ENCODE measurements at places on chromosomes 16 and 17. TPM values are rescaled to one million over a fixed set of nuclear protein-coding genes. Genes with fewer than 3 reads are reported as not detected.

GRCh38 chr17:42493319-42493718 lies 34.6 kb downstream of the ATP6V0A1 start:
- no peak for ATAC-seq

DNA sequence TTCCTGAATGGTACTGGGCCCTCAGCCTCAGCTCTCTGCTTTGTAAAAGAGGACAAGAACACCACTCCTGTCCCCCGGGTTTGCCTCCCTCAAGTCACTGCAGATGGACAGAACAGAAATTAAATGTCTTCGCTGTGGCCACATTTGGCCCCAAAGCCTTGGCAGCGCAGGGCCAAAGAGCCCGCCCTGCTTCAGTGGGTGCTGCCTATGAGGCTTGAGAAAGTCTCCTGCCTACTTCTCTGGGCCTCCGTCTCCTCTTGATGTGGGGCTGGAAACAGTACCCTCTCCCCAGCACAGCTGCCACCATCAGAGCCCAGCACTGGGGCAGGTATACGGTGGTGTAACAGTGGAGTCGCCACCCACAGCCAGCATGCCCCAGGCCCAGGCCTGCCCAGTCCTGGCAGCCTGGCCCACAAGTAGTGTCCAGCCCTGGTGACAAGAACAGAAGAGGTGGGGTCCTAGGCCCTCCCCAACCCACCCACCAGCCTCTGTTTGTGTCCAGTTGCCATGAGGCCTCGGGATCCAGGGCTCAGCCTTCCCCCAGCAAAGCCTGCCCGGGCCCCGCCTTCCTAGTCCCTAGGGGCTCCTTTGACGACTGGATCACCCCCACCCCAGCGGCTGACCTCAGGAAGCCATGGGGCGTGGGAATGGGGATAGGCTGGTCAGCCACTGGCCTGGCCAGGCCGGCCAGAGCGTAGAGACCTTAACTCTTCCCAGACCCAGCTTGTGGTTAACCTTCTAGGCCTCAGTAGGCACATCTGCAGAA lies 3.9 kb upstream of the TPPP3 start:
- no peak for ATAC-seq

The NUDT7 gene
- 5.5 TPM for total RNA-seq

DNA sequence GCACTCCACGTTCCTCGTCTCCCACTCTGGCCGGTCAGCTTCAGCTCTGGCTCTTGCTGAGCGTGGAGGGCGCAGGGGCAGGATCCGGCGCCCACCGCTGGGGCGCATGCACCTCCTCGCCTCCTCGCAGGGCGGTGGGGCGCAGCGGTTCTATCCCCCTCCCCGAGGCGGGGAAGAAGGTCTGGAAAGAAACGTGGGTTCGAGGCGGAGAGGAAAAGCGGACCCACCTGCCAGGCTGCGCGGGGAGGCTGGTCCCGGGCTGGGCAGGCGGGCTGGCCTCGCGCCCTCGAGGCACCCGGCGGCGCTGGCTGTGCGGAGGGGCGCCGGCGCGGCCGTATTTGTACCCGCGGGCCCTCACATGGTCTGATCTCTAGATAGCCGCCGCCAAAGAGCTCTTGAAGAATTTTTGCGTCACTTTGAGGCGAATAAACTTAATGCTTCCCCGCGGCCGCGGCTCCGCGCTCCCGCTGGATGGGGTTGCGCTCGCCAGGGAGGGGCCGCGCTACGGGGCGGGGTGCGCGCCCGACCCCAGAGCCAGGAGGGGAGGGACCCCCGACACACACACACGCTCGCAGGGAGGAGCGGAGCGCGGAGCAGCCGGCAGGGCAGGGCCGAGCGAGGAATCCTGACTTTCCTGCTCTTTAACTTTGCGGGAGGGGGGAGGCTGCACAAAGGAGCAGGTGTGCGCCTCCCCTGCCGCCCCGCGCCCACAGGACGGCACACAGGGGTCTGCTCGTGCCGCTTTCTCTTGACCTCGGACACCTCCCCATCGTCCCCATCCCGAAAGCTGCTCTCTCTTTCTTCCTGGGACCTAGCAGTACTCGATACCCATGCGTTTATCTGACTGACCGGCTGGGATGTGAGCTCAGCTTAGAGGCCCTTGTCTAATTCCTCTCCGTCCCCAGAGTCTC lies at the start of gene SLC6A4:
Gene SLC6A4, minus strand, starts transcription at position 312 of the 911 bp plus-strand sequence. CDS start 13,739 bp downstream, outside the sequence.
- ATAC-seq: peak; percentile 14

GRCh38 chr16:74094514-74094913 lies 202.1 kb upstream of the PSMD7 start:
- ATAC-seq: no peak

DNA sequence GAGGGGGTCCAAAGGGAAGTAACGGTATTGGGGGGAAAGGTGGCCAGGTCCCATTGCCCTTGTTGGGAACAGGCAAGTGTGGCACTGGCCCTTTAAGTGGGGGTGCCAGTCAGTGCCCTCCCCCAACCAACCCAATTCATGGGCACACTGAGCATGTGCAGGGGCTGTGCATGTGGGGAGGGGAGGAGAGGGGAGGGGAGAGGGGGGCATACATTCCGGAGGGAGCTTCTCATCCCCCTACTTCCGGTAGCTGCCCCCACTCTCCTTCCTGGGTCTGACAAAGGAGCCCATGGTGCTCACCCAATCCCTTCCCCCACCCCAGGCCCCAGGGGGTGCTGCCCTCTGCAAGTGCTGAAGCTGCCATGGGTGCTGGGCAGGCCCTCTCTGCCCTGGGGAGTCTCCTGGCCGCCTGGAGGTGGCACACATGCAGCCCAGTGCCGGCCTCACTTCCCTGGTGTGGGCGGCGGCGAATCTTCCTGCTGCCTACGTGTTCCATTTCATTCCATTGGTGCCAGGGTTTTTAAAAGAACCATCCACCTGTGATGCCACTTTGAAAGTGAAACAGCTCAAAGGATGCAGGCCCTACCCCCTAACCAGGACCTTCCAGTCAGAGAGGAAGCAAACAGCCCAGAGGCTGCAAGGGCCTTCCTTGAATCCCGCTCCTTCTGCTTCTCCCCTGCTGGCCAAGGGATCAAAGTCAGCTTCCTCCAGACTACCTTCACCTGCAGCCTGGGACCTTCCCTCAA lies 11.0 kb downstream of the HEXIM2 start:
- ATAC-seq: peak; percentile 75

The VWA3A gene
- not detected for total RNA-seq

- ATAC-seq: no peak
These were observed 19.6 kb downstream of the AKAP10 start for GRCh38 chr17:19958023-19958422.

The PIK3R6 gene
- total RNA-seq: 4.6 TPM

DNA sequence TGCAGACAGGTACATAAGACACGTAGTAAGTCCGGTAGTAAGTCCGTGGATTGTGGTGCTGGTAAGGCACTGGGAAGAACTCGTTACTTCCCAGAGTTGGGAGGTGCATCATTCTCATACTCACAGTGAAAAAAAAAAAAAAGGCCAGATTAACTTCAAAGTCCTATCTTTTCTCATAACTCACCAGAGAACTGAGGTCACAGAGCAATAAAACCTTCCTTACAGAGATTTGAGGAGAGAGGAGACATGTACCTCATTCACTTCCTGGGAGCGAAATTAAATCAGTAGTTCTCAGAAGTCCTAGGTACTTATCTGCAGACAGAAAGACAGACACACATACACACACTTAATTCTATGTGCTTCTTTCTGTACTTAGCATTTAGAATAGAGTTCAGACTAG lies 22.5 kb downstream of the MPHOSPH6 start:
- ATAC-seq: no peak

DNA sequence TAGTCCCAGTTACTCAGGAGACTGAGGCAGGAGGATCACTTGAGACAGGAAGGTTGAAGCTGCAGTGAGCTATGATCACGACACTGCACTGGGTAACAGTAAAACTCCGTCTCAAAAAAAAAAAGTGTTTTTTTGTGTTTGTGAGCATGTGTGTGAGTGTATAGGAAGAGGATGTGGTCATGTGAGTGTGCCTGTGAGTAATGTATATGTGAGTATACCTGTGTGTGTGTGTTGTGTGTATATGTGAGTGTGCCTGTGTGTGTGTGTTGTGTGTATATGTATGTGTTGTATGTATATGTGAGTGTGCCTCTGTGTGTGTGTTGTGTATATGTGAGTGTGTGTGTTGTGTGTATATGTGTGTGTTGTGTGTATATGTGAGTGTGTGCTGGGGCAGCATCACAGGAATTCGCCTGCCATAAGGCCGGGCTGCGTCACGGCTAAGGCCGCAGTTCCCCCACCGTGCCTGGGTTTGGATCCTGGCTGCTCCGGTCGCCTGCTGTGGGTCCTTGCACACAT lies 21.4 kb upstream of the NPTX1 start:
- peak; percentile 47 for ATAC-seq

All from activated T-helper 17 cell treated with anti-CD3 and anti-CD28 coated beads, Interleukin-2, amount 50 U/mL, for 72 hours (primary cell).